ENCODE measurements at places on chromosomes 7 and 10.

DNA sequence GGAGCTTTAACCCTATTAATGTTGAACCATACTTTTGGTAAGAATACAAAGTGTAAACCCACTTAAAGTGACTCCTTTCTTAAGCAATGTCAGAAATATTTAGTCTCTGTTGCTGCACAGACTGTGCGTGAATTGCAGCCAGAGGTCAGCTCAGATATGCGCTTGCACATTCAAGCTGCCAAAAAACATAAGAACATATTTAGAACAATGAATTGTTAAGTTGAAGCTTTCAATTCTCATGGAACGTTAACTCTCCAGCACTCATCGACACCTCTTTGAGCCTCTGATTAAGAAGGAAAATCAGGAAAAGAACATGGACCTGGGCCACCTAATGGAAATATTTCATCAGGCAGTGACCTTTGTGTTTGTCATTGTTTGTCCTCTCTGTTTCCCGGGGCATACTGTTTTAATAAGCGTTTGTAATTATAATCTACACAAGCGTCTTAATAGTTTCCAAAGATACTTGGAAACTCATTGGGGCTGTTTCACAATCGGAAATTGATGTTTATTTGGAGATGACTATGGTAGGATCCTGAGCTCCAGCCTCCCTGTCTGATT is 193.0 kb upstream of the CELF2 start:
- DNase-seq: no peak

DNA sequence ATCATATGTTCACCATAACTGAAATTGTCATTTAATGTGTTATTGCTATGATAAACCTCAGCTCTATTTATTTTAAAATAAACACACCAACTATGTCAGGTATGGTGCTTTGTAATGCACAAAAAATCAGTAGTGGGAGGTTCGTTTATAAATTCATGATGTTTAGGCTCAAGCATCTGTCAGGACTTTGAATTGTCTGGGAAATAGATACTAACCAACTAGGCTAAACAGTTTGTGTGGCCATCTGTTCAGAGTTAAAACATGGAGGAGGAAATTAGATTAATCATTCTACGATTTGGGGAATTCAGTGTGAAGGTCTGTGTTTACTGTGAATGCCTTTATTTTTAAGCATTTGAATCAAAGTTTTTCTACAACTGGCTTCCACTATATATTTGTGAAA is 212.6 kb upstream of the FZD8 start:
- DNase-seq: no peak

DNA sequence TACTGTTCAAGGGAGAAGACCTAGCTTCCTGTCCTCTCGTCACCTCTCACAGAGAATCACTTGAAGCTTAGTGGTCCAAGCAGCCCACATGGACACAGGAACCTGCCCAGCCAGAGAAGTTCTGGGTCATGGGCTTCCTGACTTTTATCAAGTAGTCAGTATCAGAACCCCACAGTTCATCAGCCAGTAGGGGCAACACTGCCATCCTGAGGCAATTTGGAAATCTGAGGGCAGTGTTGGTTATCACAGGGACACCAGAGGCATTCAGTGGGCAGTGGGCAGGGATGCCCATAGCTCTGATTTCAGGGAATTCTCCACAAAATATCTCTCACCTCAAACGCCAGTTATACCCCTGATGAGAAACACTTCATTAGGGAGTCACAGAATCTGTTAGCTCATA is 22.5 kb upstream of the MGAM2 start:
- DNase-seq: no peak

- DNase-seq: no peak
Observed at GRCh38 chr10:86105181-86105580, 261.4 kb downstream of the GRID1 start.

DNA sequence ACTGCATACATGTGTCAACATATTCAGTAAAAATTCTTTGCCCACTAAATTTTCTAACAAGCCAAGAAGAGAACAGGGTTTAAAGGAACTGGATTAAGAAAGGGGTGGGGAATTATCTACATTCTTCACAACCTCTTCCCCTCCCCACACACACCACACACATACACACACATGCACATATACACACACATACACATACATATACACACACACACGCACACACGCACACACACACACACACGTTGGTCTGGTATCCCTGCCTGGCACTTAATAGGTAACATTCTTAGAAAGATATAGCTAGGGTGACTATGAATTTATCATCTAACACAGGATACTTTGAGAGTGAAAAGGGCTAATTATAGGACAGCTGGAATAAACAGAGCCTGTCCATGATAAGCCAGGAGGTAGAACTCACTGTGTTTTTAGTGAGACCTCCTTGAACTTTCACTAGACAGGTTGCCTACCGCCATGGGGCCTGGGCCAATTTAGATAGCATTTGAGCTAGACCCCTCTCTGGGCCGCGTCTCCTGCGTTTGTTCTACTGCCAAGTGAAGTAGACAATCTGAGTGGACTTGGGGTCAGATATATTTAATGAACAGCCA is 33.1 kb upstream of the EPC1 start:
- no peak for DNase-seq

- DNase-seq: peak; percentile 53
Observed at GRCh38 chr7:118372530-118372929, 148.0 kb downstream of the ANKRD7 start.

DNA sequence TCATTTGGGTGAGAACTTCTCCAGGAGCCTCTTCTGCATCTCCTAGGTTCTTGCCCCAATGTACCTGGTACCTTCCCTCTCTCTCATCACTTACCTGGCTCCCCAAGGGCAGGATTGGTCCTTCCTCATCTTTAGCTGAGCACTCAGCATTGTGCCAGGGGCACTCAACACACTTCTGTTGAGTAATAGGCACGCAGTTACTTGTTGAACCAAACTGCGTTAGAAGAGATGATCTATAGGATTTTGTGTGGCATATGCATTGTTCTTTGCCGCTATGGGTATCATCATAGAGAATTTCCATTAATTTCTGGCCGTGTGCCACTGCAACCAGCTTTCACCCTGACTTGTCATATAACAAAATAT is 16.4 kb downstream of the TBXAS1 start:
- DNase-seq: peak; percentile 86

DNA sequence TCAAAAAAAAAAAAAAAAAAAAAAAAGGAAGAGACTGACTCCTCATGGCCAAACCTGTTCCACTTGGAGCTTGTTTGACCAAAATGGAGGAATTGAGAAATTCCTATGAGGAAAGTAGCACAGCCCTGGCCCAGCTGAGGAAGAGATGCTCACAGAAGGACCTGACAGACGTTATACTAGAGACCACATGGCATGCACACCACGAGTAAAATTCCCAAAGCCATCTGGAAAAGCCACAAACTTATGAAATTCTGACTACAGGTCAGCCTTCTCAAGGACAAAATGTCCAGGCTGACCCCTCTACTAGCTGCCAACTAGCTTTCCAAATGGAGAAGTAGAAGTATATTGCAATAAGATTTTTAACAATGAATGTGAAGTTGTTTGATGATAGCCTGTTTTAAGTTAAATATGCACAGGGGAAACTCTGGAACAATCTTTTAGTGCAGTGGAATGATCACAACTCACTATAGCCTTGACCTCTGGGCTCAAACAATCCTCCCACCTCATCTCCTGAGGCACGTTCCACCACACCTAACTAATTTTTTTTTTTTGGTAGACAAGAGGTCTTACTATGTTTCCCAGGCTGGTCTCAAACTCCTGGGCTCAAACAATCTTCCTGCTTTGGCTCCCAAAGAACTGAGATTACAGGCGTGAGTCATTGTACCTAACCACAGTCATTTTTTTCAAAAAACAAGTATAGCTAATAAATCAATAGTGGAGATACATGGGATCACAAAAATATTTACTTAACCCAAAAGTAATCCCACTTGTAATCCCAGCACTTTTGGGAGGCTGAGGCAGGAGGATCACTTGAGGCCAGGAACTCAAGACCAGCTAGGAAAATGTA is 75.7 kb downstream of the AKR1D1 start:
- DNase-seq: no peak

- peak; percentile 97 for DNase-seq
Observed at GRCh38 chr10:107616463-107617410, 452.2 kb upstream of the SORCS1 start.

DNA sequence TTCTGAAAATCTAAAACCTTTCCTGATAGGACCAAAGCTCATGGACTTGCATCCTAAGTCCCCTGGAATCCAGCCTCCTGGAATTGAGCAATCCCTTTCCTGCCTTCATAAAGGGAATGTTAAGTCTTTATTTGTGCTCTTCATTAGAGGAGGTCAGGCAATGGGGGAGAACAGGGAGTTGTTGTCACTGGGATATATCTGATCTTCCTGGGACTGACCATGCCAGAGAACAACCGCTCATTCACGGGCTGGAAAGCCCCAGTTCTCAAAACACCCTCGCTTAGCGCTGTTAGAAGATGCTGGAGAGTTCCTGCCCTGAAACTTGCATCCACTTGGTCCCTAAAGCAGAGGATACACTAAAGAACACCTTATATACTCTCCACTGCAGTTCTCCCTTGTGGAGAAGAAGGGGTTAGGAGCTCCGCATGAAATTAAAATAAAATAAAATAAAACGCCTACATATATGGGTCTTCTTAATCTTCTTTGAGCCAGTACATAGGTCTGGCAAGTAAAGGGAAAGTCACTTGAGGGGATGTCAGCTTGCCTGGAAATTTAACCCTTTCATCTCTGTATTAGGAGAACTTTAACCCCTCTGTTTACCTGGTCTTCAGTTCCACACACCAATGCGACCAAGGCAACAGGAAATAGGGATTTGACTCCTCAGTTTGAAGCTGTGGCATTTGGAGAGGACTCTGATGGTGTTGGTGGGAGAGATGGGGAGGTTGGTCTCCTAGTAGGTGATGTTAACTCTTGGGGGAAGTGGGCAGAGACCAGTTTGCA is 1.2 kb downstream of the SORCS1 start:
- no peak for DNase-seq

GRCh38 chr10:103564116-103564501 is 70.6 kb downstream of the NEURL1 start:
- no peak for DNase-seq

DNA sequence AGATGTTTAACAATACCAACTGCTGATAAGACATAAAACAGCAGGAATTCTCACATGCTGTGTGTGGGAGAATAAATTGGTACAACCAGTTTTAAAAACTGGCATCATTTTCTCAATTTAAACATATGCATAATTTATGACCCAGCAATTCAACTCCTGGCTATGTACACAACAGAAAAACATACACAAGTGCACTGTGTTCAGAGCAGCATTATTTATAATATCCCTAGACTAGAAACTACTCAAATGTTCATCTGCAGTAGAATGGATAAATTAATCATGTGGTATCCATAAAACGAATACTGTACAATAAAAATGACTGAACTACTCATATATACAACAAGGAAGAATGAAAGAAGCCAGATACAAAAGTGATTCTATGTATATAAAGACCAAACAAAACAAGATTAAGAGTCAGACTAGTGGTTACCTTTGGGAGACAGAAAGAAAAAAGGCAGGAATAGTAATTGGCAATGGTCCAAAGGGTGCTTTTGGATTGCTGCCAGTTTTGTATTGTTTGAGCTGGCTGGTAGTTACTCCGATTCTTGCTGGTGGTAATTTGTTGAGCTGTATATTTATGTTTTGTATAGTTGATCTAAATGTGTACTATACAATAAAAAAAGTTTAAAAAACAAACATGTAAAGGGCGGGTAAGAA is 306.0 kb downstream of the TFEC start:
- DNase-seq: peak; percentile 20

- peak; percentile 67 for DNase-seq
Observed at GRCh38 chr10:79321951-79322350, 25.3 kb upstream of the PPIF start.

Measured in epithelial cell of esophagus (primary cell).